Stimulated activated CD4-positive, alpha-beta T cell treated with anti-CD3 and anti-CD28 coated beads, TNF-alpha, amount 100 ng/mL, for 1 hour (primary cell): ENCODE measurements at places on chromosomes 7 and 10.

DNA sequence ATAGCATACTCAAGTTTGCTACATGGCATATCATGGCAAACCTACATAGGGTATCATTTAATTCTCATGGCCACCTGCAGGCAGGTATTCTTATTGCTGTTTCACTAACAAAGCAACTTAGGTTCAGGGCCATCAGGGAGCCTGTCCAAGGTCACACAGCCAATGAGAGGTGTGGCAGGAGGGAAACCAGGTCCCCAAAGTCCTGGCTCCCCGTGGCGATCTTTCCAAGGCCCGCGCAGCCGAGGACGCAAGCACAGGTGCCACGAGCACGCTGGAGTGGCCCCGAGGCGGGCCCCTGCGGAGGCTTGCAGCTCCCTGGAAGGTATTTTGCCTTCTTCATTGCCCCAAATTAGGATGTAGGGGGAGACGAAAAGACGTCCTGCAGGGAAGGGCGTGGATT, 20.8 kb downstream of the PRKAG2 start:
- DNase-seq, result no peak

DNA sequence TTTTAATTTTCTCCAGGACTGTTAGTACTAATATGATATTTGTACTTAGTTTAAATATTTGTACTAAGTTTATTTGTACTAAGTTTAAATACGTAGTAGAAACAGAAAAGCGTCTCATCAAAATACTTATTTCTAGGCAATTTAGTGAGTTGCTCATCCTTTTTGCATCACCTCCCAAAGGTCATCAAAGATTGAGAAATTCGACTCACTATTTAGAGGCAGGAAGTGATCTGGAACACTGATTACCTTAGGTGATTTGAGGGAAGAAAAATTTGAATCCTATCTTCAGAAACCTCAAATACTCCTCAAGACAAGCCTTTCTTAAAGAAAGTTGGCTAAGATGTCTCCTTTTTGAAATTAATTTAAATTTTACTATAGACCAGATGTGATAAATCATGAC, 14.5 kb downstream of the WNT16 start:
- DNase-seq, result no peak

DNA sequence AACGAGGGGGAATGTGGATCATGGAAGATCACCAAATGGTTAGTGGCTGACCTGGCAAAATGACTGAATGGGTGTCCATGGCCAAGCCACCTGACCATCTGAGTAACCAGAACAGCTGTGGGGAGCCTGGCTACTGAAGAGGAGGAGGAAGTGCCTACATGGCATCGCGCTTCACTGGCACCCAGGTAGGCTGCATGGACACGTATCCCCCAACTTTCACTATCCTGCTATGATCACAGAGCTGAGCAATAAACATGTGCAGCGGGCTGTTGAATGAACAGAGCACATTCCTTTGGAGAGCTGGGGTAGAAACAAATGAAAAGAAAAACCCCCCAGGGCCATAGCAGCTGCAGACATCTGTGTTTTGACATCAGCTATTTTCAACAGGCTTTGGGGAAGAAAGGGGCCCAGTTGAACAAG, 6.5 kb downstream of the AKR1B1 start:
- DNase-seq, result no peak

DNA sequence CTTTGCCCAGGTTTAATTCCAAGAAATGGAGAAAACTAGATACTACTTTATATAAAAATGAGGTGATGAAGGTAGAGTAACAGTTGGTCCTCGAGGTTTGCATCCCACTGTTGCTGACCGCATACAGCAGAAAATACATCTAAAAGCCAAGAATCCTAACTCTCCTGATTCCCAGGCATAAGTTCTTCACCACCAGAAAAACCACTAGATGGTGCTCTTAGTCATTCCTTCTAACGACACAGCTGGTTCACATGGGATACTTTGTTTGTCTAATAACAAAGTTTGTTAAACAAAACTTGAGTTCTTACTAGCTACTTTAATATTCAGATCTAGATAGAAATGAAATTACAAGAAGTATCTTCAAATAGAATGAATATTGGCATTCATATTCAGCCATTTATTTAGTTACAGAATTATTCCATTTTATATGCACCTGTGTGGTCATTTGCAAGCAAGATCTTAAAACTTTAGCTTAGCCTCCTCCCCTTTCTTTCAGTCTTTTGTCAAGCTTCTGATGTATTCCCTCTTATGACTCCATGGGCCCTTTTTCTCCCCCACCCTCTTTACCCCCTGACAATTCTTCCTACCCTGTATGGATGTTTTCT, 54.1 kb upstream of the CYP26C1 start:
- no peak for DNase-seq

DNA sequence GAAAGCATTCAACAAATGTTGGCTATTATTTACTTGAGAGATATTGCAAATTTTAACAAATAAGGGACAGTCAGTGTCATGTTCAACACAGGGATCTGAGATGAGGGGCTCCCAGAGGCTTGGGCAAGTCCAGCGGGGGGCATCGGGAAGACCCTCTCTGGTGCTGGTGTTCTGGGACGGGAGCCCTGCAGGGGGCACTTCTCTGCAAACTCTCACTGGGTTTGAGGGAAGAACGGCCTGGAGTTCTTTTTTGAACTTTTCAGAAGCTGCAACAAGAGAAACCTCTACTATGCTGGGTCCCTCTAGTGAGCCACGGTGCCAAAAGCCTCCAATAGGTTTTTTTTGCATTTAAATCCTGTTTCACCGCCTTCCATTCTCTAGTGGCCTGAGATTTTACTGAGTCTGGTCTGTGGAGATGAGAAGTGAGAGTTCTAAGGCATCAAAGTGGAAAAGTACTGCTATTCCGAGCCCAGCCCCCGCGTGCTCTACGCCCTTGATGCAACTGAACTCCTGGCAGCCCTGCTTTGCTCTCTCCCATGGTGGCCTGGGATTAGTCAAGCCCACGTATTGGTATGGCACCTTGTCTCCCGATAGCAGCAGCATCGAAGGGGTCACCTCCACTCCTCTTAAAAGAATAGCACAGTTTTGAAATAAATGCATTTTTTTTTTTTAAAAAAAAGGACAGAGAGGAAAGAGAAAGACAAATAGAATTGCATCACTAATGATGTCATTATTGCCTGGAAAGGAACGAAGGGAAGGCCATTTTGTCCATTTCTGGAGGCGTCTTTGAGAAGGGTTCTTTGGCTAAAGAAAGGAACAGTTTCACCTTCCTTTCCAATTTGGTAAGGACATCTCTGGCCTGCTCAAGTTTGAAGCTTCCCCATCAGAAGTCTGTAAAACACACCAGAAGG, 43.5 kb downstream of the CLEC2L start:
- no peak for DNase-seq

- DNase-seq, result no peak
Observed at GRCh38 chr7:36657036-36657660, 67.1 kb downstream of the AOAH start.

DNA sequence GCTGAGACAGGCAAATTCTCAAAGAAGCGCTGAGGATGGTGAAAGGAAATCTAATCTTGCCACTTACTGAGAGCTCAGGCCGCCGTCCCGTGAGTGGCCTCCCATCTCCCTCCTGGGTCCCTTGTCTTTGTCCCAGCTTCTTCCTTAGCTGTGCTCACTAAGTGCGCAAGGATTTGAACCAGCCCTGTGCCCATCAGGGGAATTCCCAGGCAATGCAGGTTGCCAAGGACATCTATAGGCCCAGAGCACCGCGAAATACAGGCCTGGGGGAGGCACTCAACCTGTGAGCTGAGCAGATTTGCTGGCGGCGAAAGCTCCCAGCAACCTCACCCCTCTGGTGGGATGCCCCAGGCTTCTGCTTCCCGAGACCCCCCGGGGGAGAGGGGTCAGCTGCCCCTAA, 64.8 kb downstream of the OAT start:
- DNase-seq, result no peak

- DNase-seq, result no peak
Observed at GRCh38 chr7:90492250-90492649, 22.8 kb downstream of the PTTG1IP2 start.

- no peak for DNase-seq
Observed at GRCh38 chr7:103962070-103962469, 27.4 kb downstream of the RELN start.

DNA sequence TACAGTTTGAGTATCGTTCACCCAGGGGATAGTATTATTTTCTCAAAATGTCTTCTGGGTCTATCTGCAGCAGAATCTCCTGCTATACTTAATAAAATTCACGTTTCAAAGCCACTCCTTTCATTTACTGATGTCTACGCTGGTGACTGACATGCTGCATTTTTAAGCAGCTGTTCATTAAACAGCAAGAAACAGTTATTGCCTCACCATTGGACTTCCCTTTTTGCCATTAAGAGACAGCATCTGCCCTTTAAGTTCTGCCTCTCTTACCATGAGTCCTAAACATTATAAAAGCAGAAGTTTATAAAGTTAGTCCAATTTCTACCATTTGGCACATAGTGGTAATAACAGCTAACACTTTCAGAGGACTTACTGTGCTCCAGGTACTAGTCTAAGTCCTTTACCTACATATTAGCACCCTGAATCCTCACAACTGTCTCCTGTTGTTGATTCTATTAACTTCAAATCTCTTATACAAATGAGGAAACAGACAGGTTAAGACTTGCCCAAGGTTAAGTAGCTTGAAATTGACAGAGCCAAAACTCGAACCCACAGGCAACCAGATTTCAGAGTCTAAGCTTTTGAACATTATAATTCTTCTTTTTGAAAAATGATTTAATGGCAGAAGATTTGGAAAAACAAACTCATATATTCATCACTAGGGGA, 169.5 kb downstream of the SNX13 start:
- no peak for DNase-seq

DNA sequence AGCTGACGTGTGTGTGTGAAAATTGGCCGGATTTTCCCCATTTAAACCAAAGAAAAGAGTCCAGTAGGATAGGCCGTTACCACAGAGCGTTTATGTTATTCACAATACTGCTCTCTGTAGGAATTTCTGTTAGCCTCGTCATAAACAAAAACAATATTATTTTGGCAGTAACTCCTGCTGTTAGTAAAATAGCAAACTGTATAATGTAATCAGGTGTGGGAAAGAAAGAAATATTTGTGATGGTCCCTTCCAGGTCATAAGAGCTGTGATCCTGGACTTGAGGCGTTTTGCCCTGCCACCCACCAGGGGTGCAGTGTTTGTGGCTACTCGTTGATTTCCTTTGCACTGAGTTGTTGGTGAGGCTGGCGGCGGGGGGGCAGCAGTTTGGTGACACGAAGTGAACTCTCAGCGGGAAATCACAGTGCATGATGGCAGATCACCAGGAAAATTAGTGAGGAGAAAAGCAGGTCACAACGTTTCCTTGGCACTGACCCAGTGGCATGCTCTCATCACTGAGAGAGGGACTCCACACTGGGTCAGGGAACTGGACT, 2.8 kb downstream of the EEPD1 start:
- DNase-seq, result no peak

GRCh38 chr10:3425716-3426115, 253.1 kb upstream of the PITRM1 start:
- DNase-seq, result no peak

DNA sequence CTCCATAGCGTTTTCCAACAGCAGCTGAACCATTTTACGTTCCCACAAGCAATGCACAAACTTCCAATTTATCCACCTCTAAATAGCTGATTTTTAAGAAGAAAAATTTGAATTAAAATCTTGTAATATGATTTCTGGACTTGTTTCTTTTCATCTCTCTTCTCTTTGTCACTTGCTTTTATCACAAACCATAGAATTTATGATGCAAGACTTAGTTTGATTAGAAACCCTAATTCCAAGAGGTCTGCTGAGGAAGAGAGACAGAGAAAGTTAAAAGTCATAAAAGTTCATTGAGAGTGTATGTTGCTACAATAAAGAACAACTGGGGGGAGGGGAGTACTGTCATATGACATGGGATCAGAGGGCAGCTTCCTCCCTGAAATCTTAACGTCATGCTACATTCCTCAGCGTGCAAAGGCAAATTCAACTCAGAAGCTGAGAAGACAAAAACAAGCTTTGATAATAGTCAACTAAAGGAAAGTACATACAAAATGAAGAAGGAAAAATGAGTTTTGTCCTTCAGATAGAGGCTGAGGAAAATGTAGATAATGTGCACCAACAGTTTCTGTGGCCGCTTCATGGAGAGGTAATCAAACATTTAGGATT, 18.4 kb upstream of the CUBN start:
- no peak for DNase-seq

- DNase-seq, result no peak
Observed at GRCh38 chr10:96287392-96288105, 16.2 kb upstream of the BLNK start.

DNA sequence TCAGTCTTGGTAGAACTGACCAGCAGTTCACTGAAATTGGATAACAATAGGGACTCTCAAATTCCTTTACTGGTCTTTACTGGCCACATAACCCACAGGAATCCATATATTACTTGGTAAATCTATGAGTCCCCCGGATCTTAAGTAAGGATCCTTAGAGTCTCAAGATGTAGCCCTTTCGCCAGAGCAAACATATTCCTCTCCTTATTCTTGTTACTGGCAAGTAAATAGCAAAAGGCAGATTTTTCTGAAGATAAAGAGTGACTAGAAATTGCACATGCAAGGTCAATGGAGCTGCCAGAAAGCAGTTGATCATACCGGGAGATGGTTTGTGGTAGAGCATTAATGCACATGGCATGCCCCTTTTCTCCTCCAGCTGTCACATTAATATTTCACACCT, 283.0 kb downstream of the HDAC9 start:
- DNase-seq, result no peak

DNA sequence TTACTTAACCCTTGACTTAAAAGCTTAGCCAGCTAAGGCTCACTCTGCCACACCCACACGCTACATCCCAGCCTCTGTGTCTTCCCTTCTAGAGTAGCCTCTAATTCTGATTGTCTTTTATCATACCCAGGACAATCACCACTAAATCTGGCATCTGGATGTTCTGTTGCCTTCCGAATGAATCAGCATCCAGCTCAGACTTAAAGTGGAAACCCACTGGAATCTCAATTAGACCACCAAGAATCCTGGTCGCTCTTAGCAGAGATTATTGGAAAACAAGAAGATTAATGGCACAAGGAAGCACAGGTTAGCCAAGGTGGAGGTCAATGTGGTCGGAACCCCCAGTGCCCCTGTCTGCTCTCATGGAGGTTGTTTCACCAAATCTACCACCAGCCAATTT, 404.2 kb upstream of the FOXK1 start:
- DNase-seq, result no peak

DNA sequence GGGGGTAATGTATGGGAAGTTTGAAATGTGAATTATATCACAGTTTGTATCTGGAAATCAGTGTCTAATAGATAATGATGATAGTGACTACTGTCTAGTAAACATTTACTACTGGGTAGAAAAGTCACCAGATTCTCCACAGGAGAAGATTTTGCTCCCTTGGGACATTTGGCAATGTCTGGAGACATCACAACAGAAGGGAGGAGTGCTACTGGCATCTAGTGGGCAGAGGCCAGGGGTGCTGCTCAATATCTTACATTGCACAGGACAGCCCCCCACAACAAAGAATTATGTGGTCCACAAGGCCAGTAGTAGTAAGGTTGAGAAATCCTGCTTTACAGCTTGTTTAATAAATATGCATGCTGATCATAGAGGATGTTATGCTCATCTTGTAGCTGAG, 92.3 kb upstream of the PRPS1L1 start:
- no peak for DNase-seq

- DNase-seq, result no peak
Observed at GRCh38 chr7:101733713-101734475, 83.5 kb upstream of the CUX1 start.

GRCh38 chr10:51638737-51639136, 60.7 kb downstream of the CSTF2T start:
- no peak for DNase-seq
